NCI-H1930 (cell line): ENCODE measurements at places on chromosomes 3 and 15.
A peak's percentile ranks its signal among the peaks of the same experiment; 100 is the strongest.

GRCh38 chr3:117997201-117998049 lies 1037.2 kb downstream of the IGSF11 start:
- DNase-seq = peak; percentile 76

GRCh38 chr15:83144771-83145170 lies 37.3 kb downstream of the TM6SF1 start:
- DNase-seq = no peak

DNA sequence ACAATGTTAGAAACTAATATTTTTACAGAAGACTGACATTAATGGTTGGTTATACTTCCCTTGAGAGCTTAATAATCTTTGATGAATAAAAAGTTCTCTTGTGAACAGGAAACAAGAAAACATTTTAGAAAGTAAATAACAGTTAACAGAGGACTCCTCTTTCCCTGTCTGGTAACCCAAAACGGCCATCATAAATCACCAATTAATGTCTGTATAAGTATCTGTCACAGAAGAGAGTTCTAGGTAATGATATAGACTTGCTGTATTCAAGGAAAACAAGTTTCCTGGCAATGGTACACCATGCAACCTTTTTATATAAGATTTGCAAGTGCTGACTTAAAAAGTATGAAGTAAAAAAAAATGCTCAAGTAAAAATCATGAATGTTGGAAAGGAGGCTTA lies 426.7 kb downstream of the SOX2 start:
- DNase-seq = no peak

DNA sequence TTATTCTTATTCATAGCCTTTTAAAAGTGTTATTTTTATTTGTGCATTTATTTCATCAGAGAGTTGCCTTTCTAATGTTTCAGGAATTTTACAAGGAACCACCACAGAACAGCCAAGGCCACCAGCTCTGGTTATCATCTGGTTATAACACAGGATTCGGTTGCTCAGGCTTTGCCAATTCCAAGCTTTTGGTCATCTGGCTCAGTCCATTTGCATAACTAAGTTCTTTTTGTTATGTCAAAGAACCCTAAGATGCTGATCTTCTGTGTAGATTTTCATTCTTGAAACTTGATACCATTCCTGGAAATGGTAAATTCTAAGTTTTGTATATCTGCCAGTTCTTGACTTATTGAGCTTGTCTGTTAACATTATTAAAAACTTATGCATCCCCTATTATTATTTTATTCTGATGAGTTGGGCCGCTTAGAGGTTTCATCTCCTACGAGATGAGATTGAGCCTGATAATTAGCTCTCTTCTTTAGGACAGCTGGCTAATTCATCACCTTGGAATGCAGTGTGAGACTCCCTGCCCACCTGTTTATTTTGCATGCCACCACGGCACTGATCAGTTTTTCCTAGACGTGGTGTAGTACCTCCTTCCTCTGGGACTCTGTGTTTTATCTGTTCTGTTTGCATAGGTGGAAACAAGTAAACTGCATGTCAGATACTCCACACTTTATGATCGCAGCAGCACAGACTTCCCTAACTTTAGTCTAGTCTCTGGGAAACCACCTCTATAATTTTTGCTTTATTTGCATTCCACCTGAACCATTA lies 264.8 kb downstream of the SLCO3A1 start:
- no peak for DNase-seq

GRCh38 chr3:134965865-134966481 lies 170.9 kb downstream of the EPHB1 start:
- DNase-seq = no peak

- DNase-seq = no peak
These were observed 299.3 kb downstream of the CLSTN2 start for GRCh38 chr3:140234256-140234655.

DNA sequence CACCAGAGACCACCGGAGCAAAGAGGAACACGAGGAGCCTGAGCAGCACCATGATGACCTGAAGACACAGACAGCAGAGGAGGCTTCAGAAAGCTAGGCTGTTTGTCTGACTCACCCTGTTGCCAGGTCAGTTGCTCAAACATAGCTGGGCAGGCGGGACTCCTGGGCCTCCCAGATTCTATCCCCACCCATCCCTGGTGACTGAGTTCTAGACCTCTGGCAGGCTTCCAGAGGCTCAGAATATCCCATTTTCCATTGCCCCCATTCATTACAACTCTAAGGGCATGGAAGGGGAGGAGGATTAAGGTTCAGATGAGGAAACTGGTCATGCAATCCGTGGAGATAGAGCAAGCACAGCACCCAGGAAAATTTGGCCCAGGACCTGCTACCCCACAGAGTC lies at the start of gene CDHR4:
CDHR4 (minus strand) TSS at position 113 of the 400 bp plus-strand sequence; CDS start at position 52, 61 bp downstream.
- no peak for DNase-seq

- DNase-seq = no peak
These were observed 39.8 kb downstream of the PCSK6 start for GRCh38 chr15:101449471-101450402.

DNA sequence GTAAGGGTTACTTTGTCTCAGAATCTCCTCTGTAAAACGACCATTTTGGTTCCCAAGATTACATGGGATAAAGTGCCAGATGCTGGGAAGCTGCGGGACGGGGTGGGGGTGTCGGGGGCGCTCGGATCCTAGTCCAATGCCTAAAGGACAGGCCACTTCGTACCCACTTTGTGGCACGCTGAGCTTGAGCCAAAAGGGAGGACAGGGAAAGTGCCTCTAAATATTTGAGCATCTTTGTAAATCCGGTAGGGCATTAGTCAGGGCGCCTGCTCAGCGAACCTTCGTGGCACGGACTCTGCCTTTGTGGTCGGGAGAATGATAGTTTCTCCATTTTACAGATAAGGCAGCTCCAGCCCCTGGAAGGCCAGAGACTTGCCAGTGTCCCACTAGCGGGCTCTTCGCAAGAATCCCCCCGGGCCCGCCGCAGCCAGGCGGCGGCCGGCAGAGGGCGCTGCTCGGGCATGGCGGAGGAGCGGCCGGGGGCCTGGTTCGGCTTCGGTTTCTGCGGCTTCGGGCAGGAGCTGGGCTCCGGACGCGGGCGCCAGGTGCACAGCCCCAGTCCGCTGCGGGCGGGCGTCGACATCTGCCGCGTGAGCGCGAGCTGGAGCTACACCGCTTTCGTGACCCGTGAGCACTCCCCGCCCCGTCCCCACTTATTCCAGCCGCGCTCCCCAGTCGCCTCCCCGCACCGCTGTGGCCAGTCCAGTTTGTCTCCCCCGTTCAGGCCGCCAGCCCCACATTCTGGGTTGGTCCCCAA lies 1.8 kb downstream of the RCCD1 start:
- no peak for DNase-seq
